T-helper 2 cell (primary cell): ENCODE measurements at places on chromosomes 6 and 20.

DNA sequence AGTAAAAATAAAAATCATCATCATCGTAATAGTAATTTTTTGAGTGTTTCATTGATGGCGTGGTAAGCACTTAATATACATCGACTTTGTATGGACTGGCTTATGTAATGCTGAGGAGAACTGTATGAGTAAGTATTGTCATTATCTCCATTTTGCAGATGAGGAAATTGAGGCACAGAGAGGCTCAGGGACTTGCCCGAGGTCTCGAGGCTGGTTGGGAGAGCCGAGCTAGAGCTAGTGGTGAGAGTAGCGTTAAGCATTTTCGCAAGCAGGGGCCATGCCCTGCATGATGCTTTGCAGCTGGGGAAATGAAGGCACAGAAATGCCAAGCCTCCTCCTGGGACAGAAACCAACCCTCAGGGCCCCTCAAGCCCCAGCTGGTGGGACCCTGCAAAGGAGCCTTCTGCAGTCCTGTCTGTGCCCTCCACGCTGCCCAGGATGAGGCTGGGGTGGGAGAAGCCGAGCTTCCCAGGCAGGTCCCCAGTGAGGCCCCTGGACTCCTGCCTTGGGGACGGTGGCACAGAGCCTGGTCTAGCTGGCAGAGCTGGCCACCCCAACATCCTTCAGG, 31.1 kb upstream of the STX16 start:
- DNase-seq: no peak

DNA sequence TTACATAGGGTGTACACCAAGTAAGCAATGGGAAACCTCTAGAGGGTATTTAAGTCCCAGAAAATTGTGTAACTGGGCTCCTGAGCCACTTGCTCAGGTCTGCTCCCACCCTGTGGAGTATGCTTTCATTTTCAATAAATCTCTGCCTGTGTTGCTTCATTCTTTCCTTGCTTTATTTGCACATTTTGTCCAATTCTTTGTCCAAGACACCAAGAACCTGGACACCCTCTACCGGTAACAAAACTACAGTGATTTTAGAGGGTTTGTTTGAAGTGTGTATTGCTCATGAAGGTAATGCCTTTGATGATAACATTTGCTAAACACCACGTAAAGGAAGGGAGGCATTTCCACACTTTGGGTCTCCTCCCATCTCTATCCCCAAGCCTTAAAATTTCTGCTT, 46.2 kb downstream of the MYB start:
- DNase-seq: no peak

DNA sequence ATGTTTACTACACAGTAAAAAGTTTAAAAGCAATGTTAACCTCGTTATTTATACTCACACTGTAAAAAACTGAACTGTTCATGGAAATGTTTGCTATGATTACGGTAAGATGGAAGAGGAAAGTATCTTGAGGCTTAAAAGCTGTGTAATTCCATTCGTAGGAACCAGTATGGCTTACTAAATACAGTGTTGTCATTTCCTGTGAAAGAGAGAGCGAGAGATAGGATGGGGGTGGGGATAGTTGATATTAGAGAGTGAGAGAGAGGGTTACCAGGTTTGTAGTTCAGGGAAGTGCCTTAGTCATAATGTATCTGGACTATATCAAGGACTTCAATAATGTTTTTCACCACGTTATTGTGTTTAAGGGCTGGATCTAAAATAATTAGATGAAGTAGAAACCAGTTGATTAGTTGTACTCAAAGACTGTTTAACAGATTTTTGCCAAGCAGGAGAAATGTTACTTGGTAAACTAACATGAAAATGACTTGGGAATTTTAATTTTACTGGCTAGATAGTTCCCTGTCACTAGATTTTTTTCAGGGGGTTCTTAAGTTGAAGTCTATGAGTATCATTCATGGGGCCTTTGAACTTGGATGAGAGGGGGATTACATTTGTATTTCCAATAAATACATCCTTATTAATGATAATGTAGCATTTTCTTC, 30.4 kb downstream of the AFDN start:
- DNase-seq: no peak

- no peak for DNase-seq
These were observed 105.4 kb upstream of the AKIRIN2 start for GRCh38 chr6:87807475-87807874.
